ENCODE measurements at places on chromosomes 4 and X.

DNA sequence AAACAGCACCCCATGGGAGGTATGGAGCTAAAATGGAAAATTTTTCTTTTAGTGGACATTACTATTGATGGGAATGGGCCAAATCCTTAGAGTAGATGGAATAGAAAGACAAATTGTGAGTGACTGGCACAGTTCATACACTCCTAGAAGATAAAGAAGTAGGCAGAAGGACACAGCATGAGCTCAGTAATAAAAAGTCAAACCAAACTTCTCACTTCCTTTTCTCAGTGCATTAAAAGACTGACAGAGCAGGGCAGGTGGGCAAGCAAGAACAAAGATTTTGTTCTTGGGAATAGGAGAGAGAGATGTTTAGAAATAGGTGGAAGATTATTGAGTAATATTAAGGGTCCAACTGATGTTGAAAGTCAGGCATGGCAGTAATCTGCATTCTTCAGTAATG is 132.5 kb downstream of the ATP10D start:
- no peak for DNase-seq

DNA sequence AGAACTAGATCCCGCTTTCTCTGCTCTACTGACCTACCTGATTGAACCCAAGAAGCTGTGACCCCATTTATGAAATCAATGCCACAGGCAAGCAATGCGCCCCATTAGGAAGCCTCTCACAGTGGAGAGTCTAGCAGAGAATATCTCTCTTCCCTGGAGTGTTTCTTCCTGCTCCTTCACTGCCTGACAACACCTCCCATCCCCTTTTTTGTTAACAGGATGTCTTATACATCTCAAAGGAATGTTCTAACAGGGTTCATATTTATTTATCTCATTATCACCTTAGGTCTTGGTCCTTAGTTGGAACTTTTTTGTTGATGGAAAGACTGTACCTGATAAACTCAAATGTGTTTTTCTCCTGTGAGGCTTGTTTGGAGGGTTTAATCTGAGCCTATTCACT is 35.5 kb downstream of the SLIT2 start:
- no peak for DNase-seq

DNA sequence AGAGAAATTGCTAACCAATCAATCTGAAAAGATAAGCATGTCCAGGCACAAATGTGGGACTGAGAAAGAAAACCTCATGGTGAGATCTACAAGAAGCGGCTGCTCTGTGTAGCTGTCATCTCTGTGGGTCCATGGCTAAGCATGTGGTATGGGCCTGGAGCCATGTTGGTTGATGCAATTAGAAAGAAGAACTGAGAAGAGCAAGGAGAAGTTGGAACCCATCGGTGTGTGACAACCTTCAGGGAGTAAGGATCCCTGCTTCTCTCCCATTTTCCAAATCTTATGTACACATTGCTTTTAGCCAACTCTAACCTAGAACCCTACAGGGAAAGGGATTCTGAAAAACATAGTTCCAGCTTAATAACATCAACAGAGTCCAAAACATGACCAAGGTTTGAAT is 890.2 kb downstream of the FSTL5 start:
- no peak for DNase-seq

DNA sequence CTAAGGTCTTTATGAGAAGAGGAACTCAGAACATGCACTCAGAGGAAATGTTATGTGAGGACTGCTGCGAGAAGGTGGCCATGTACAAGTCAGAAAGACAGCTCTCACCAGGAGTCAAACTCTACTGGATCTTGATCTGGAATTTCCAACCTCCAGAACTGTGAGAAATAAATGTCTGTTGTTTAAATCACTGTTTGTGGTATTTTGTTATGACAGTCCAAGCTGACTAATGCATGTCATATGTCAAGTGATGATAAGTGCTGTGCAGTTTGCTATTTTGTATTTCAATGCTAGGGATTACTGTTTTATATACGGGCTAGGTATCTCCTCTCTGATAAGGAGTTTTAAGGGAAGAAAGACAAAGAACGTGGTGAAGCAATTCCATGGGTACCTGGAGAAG is 162.3 kb downstream of the CPEB2 start:
- DNase-seq, result no peak

- peak; percentile 43 for DNase-seq
Observed at GRCh38 chrX:70998411-70999027, 67.6 kb upstream of the SLC7A3 start.

GRCh38 chrX:18098763-18099162 is 121.9 kb downstream of the BEND2 start:
- no peak for DNase-seq

DNA sequence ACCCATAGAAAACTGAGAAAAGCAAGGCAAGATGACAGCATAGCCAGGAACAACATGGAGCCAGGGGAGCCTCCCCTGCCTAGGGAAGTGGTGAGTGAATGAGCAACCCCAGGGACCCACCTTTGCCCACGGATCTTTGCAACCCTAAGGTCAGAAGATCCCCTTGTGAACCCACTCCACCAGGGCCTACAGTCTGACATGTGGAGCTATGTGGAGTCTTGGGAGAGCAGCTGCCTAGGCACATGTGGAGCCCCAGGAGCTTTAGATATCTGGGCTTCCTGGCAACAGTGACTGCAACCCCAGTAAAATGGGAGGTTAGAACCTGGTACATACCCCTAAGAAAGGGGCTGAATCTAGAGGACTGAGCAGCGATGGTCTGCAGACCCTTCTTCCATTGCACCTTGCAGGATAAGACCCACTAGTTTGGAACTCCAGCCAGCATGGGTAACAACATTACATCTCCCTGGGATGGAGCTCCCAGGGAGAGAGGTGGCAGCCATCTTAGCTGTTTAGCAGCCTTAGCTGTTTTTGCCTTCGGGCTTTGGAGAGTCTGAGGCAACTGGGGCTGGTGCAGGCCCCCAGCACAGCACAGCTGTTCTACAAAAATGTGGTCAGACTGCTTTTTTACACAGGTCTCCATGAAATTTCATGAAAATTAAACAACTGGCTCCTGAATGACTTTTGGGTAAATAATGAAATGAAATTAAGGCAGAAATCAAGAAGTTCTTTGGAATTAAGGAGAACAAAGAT is 104.7 kb upstream of the TRIM2 start:
- no peak for DNase-seq

GRCh38 chr4:173334891-173335752 is 964 bp upstream of the HMGB2 start:
- DNase-seq, result peak; percentile 87

GRCh38 chrX:152926923-152927322 is 29.1 kb downstream of the ZNF185 start:
- DNase-seq, result no peak

Measured in astrocyte of the spinal cord (primary cell).